ENCODE measurements at places on chromosomes 7 and 10. TPM values are rescaled to one million over a fixed set of nuclear protein-coding genes. Genes with fewer than 3 reads are reported as not detected.

DNA sequence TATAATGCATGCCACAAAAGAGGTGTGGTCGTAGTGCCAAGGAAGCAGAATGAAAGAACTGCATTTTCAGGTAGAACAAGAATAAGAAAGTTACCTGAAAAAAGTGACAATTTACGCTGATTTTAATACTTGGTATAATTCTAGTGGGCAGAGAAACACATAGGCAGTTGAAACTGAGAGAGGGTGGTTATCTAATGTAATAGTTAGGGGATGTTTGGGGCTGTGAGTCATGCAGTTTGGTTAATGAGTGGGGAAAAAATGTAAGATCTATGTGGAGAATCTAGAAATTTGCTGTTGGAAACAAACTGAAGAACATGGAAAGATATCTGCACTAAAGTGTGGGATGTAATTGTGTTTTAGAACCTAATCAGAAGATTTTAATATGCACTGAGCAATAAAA is 33.7 kb downstream of the ZNF37A start:
- no peak for DNase-seq

DNA sequence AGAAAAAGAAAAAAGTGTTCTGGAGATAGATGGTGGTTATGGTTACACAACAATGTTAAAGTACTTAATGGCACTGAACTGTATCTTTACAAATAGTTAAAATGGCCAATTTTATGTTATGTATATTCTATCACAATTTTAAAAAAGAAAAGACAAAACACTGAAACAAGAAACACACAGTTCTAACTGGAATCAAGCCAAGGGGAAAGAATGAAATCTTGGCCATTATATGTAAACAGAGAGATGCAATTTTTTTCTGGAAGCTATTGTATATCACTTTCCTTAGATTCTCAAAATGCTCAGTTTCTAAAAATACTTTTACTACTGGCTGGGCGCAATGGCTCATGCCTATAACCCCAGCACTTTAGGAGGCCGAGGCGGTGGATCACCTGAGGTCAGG is 4.1 kb downstream of the COA1 start:
- no peak for DNase-seq

- DNase-seq = no peak
These were observed 102.9 kb upstream of the MACROH2A2 start for GRCh38 chr10:69949770-69950169.

DNA sequence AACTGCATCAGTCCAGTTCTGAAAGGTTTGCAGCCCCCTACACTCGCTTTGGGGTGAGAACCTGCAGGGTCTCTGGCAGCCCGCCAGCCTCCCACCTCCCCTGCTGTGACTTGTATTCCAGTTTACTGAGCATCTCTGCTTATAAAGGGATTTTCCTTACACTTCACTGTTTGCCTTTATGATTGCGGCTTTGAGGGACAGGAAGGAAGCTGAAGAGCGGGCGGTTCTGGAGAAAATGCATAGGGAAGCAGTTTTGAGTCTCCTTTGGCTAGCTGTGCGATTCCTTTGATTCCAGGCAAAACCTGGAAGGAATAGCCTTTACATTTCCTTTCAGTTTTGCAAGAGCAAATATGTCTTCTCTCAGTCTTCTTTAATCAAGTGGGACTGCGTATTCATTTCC is 65.0 kb upstream of the TRIM8 start:
- no peak for DNase-seq

GRCh38 chr10:52818019-52818418 is 45.4 kb upstream of the MBL2 start:
- no peak for DNase-seq

DNA sequence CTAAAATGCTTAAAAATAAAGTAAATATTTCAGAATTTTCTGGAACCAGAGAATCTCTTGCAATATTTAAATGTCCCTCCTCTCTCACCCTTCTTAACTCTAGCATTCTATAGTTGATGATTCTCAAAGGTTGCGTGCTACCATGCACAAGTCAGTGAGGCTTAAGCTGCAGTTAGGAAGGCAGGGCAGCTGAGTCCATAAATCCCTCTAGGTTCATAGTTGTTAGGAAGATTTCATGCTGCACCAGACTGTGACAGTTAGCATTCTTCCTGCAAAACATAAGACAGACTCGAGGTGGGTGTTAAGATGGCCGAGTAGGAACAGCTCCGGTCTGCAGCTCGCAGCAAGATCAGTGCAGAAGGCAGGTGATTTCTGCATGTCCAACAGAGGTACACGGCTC is 70.6 kb downstream of the MET start:
- no peak for DNase-seq

- no peak for DNase-seq
These were observed 9.6 kb downstream of the CCL26 start for GRCh38 chr7:75762350-75762917.

- no peak for DNase-seq
These were observed 22.2 kb downstream of the ARHGAP21 start for GRCh38 chr10:24701447-24701846.

GRCh38 chr7:17988858-17989257 is 38.8 kb downstream of the PRPS1L1 start:
- DNase-seq = no peak

GRCh38 chr10:7258948-7259523 is 151.8 kb downstream of the SFMBT2 start:
- DNase-seq = peak; percentile 90

GRCh38 chr7:121447243-121447910 is 51.3 kb upstream of the FAM3C start:
- no peak for DNase-seq

DNA sequence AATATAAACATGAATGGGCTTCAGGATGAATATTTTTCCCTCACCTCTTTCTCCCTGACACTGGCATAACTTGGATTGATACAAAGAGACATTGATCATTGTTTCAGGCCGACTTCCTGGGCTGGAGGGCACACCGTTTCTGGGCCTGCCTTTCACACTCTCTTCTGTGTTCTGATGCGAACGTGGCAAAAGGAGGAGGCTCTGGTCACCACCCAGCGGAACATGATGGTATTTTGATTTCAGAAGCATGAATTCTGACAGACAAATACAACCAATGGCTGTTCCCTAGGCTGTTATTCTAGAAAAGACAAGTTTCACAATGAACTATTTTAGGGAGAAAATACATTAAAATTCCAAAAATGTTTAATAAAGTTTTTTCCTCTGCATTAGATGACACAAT is 534.5 kb upstream of the MKI67 start:
- no peak for DNase-seq

DNA sequence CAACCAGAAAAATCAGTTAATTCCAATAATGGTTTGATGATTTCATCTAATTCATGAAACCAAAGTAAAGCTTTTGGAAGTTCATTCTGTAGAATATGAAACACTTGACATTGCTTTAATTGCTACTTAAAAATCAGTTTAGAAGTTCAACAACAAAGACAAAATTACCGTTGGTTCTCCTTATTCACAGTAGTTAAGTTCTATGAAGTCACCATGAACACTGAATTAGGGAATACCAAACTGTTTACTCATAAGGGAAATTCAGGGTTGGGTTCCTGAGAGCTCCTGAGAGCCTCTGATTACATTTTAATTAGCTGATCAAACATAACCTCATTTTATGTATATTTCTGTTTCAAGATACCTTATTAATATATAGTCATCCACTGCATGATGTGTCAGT is 46.2 kb downstream of the ZNF438 start:
- no peak for DNase-seq

DNA sequence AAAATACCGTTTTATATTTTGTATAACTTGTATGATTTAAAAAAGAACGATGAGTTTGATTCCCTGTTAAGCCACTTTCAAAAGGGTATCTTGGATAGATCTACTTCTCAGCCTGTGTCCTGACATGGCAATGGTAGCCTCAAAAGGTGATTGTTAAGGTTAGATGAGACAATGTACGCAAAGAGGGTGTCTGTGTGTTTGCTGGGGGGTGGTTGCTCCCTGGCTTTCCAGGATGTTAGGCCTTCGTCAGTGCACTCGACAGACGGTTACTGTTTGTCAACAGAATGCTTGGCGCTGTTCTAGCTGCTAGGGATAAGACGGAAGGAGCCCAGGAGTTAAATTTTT is 90.3 kb downstream of the NEURL1 start:
- no peak for DNase-seq

- no peak for DNase-seq
These were observed 47.0 kb upstream of the FRMD4A start for GRCh38 chr10:14377591-14378175.

The RBM17 gene
- total RNA-seq = 162 TPM

The LIPF gene
- total RNA-seq = not detected

The OR2A1 gene
- not detected for total RNA-seq

The PNLIPRP3 gene
- total RNA-seq = not detected

The CTNNA3 gene
- total RNA-seq = not detected

The ADIRF gene
- total RNA-seq = not detected

The MACROH2A2 gene
- total RNA-seq = 3.2 TPM

The INA gene
- total RNA-seq = 0.10 TPM

The ANKRD2 gene
- 0.26 TPM for total RNA-seq

The GATAD1 gene
- total RNA-seq = 29.6 TPM
